SJSA1 (cell line): ENCODE measurements at places on chromosomes 5 and 9.
A peak's percentile ranks its signal among the peaks of the same experiment; 100 is the strongest.

- no peaks in the 10 kb centered on the region for H3K4me1 ChIP-seq
- H3K27ac ChIP-seq, result no peak overlapping the region
- no peaks in the 10 kb centered on the region for H3K36me3 ChIP-seq
Observed at GRCh38 chr9:135035781-135036760, 51.4 kb upstream of the OLFM1 start.

GRCh38 chr9:129141066-129142041 lies 30.1 kb downstream of the PTPA start:
- H3K27ac ChIP-seq, result peak overlapping the region; percentile 99
- H3K27me3 ChIP-seq, result no peaks in the 10 kb centered on the region
- no peak overlapping the region for H3K4me3 ChIP-seq

DNA sequence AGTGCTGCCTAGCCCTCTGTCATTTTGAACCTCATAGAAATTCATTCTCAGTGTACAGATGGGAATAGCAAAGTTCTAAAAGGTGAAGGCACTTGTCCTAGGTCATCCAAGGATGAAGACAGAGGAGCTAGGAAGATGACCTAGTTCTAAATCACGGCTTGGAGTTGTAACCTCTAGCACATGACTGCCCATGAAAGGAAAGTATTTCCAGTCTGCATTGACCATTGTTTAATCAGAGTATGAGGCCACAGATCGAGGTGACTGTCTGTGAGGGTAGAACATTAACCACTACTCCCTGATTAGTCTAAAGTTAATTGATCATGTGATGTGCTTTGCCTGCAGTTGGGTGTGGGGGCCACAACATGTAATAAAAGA lies 674 bp upstream of the TNFSF15 start:
- H3K4me1 ChIP-seq, result peaks cover 15% of the 10 kb centered on the region
- H3K4me3 ChIP-seq, result no peak overlapping the region
- no peak for DNase-seq
- no peaks in the 10 kb centered on the region for H3K36me3 ChIP-seq
- H3K27ac ChIP-seq, result no peak overlapping the region
- H3K27me3 ChIP-seq, result no peaks in the 10 kb centered on the region

DNA sequence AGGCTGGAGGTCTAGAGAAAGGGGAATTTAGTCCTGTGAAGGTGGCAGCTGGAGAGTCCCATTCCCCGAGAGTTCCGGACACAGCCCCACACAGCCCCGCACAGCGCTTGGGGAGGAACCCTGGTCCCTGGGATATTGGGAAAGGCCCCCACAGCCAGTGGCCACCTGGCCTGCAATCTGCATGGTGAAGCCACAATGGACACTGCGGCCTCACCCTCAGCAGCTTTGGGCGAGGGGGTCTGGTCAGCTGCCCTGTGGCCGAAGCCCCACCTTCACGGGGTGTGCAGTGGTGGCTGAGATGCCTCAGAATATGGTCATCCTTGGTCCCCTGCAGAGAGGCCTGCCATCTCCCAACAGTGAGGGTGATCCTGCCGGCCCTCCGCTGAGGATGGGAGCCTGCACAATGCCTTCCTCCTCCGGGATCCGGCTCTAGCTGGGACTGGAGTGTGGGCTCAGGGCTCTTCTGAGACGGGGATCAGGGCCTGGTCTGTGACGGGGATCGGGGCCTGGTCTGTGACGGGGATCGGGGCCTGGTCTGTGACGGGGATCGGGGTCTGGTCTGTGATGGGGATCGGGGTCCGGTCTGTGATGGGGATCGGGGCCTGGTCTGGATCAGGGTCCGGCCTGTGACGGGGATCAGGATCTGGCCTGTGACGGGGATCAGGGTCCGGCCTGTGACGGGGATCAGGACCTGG lies 33.3 kb upstream of the TMEM250 start:
- no peaks in the 10 kb centered on the region for H3K36me3 ChIP-seq
- H3K27ac ChIP-seq, result no peak overlapping the region
- no peak overlapping the region for H3K4me3 ChIP-seq
- H3K27me3 ChIP-seq, result peaks cover 35% of the 10 kb centered on the region
- H3K4me1 ChIP-seq, result no peaks in the 10 kb centered on the region

- no peaks in the 10 kb centered on the region for H3K4me1 ChIP-seq
- peaks cover 32% of the 10 kb centered on the region for H3K36me3 ChIP-seq
- no peak overlapping the region for H3K27ac ChIP-seq
- H3K4me3 ChIP-seq, result no peak overlapping the region
Observed at GRCh38 chr9:15468145-15468544, 42.6 kb downstream of the PSIP1 start.

DNA sequence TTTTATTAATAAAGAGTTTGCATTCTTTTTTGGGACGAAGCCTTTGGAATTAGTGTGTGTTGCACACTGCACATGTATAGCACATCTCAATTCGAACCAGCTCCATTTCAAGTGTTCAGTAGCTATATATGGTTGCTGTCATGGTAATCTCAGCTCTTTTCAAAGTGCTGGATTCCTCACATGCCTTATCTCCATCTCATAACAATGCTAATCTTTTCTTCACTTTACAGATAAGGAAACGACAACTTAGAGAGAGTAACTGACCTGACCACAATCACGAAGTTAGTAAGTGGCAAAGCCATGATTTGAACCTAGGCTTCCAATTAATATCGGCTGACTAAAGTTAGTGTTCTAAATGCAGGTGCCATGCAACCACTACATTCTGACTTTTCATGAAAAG lies 204.8 kb upstream of the RASEF start:
- no peak overlapping the region for H3K4me3 ChIP-seq
- no peaks in the 10 kb centered on the region for H3K36me3 ChIP-seq
- H3K4me1 ChIP-seq, result peaks cover 6% of the 10 kb centered on the region; the same call in 1 of the 2 replicates
- no peaks in the 10 kb centered on the region for H3K27me3 ChIP-seq
- no peak for DNase-seq

- H3K4me1 ChIP-seq, result peaks cover 38% of the 10 kb centered on the region
- H3K4me3 ChIP-seq, result peak overlapping the region; percentile 70
- H3K36me3 ChIP-seq, result peaks cover 14% of the 10 kb centered on the region
- DNase-seq, result no peak
Observed at GRCh38 chr9:110047955-110048402, 160.0 kb downstream of the C9orf152 start.

GRCh38 chr5:134580001-134580460 lies 52.6 kb downstream of the SAR1B start:
- DNase-seq, result no peak
- H3K4me3 ChIP-seq, result no peak overlapping the region
- H3K36me3 ChIP-seq, result peaks cover 41% of the 10 kb centered on the region
- H3K4me1 ChIP-seq, result peaks cover 12% of the 10 kb centered on the region

- no peaks in the 10 kb centered on the region for H3K36me3 ChIP-seq
- H3K27ac ChIP-seq, result peak overlapping the region; percentile 81
- no peaks in the 10 kb centered on the region for H3K27me3 ChIP-seq
- DNase-seq, result no peak
Observed at GRCh38 chr9:87338088-87338989, 159.3 kb upstream of the DAPK1 start.

GRCh38 chr5:104540448-104540847 lies 977.9 kb upstream of the NUDT12 start:
- no peak overlapping the region for H3K4me3 ChIP-seq
- H3K27me3 ChIP-seq, result no peaks in the 10 kb centered on the region
- DNase-seq, result no peak

GRCh38 chr9:127915801-127916719 lies 781 bp downstream of the ST6GALNAC4 start:
- H3K27ac ChIP-seq, result no peak overlapping the region
- peaks cover 43% of the 10 kb centered on the region for H3K4me1 ChIP-seq
- peaks cover 24% of the 10 kb centered on the region for H3K36me3 ChIP-seq
- DNase-seq, result no peak
- no peaks in the 10 kb centered on the region for H3K27me3 ChIP-seq
- peak overlapping the region; percentile 53 for H3K4me3 ChIP-seq
